ENCODE measurements at places on chromosomes 4 and X.

- DNase-seq: no peak
Measured at GRCh38 chr4:11011249-11011648, 326.7 kb upstream of the CLNK start.

- DNase-seq: peak; percentile 29
Measured at GRCh38 chr4:95167805-95168204, 381.0 kb downstream of the UNC5C start.

GRCh38 chr4:6372649-6373525, 99.5 kb downstream of the PPP2R2C start:
- peak; percentile 61 for DNase-seq

DNA sequence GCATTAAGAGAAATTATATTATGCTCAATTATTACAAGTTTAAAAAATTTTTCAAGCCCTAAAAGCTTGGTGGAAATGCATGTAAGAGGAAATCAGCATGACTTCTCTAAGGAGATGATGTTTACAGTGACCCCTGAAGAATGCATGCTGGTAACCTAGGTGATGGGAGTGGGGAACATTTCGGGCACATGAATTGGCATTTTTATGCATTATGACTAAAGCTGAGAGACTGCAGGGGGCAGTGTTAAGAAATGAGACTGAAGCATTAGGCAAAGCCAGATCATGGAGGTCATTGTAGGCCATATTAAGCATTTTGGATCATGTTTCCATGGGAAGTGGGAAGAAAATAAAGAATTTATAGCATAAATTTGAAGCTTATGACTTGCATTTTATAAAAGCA, 421.3 kb downstream of the FAT4 start:
- DNase-seq: peak; percentile 75

DNA sequence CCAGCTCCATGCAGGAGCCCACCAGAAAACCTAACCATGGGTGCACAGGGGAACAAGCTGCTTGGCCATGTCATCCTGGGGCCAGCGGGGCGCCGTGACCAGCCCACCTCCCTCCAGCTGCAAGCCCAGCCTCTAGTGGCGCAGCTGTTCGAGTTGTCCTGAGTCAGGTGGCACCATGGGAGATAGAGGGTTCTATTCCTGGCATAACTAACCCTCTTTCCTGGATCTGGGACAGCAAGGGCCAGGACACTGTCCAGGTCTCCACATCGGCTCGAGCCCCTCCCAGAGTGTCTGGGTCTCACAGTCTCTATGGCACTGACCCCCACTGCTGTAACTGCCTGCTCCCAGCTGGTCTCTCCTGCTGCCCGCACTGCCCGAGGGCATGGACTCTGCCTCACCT, 16.7 kb downstream of the ABLIM2 start:
- DNase-seq: no peak

DNA sequence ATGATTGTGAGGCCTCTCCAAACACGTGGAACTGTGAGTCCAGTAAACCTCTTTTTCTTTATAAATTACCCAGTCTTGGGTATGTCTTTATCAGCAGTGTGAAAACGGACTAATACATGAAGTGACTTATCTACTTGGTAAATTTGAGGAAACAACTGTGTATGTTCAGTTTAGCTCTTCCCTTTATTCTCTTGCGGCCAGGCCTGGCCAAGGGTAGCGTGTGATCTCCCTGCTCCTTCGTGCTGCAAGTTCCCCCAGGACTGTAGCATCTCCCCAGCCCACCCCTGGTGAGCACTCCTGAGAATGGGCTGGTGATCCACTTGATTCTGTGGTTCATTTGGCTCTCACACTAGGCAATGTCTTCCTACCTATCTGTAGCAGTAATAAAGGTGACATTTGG, 53.2 kb upstream of the CHRNA9 start:
- DNase-seq: no peak

DNA sequence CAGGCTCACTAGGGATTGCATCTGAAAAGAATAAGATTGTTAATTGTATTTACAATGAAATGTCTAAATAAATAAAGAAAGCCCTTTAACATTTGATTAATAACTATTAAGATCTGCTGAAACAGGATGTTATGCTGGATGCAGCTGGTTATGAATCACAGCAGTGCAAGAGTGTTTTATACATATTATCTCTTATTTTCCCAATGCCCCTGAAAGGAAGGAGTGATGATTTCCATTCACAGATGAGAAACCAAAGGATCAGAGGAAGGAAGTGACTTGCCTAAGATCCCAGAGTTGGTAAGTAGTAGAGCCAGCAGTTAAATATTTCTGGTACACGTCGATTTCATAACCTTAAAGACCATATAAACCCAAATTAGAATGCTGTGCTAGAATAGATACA, 76.3 kb upstream of the ARHGAP36 start:
- no peak for DNase-seq

DNA sequence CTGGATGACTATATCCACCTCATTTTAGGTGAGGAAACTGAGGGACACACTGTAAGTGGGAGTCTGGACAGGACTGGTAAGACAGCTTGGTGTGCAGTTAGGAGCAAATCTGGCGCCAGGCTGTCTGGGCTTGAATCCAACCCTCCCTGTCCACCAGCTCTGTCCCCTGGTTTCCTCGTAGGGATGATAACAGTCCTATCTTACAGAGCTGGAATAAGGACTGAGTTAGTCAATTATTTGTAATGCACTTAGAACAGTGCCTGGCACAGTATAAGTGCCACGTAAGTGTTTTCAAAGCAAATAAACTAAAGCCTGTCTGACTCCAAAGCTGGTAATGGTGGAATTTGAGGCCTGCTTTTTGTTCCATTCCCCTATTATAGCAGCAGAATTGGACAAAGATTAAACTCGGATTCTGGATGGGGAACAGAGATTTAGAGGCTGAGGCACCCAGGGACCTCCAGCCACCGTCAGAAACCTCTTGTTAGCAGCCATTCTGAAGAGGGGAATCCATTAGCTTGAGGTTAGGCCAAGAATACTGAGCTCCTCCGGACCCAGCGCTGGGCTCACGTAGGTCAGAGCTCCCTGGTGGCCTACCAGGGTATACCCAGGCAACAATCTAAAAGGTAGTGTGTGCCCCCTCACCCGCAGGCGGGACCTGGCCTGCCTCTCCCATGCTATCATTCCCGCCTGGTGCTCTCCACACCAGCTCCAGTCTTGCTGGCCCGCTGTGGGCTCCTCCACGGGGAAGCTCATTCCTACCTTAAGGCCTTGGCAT, 102.1 kb downstream of the UCHL1 start:
- DNase-seq: peak; percentile 38

DNA sequence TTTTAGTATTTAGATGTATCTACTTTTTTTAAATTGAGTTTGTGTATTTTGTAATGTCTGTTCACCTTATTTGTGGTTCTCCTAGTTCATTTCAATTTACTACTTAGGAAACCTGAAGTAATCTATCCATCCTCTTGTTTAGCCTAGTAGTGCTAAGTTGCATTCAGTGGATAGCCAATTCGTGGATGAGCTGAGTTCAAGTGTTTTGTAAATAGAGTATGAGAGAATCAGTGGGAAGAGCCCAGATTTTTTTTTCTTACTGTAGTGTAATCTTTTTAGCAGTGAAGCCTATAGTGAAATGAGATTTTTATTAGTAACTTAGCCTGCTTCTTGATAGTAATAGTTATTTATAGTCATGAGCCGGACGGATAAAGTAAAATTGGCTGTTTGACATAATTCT, 21.7 kb downstream of the STAG2 start:
- DNase-seq: no peak

GRCh38 chr4:175671491-175671934, 140.6 kb downstream of the GPM6A start:
- no peak for DNase-seq

DNA sequence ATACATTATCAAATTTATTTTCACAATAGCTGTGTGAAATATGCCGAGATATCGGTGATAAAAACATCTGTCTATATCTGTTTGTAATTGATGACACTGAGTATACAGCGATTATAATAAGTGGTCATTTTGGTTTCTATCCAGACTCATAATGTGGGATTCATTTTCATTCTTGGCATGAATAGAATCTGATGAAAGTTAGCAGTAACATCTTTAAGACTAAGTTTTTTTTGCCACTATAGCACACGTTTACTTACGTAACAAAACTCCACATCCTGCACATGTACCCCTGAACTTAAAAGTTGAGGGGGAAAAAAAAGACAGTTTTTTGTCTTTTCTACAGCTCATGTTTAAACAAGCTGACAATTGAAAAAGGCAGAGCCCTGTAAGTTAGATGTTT, 86.4 kb downstream of the PPA2 start:
- no peak for DNase-seq

GRCh38 chr4:79281566-79282359, 44.1 kb downstream of the NAA11 start:
- no peak for DNase-seq

- no peak for DNase-seq
Measured at GRCh38 chr4:104490096-104490769, 4.5 kb downstream of the CXXC4 start.

DNA sequence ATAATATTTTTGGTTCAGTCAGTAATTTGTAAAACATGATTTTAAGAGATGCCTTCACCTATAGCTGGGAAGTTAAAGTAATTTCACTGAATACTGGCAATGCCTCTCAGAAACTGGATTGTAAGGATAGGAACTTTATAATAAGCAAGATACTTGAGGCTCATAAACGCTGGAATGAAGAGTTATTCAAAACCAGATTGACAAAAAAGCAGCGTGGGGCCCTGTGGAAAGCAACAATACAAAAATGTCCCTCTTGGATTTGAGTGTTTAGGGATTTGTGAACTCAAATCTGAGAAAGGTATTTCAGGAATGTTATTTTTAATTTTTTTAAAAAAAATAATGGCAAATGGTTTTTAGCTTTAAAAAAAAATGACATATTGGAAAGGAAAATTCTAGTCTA, 94.6 kb downstream of the ANK2 start:
- no peak for DNase-seq
